ENCODE measurements at places on chromosomes 1 and 21. TPM values are rescaled to one million over a fixed set of nuclear protein-coding genes. Genes with fewer than 3 reads are reported as not detected.

The OR2G3 gene
- total RNA-seq, result not detected

The SPATA45 gene
- not detected for total RNA-seq

DNA sequence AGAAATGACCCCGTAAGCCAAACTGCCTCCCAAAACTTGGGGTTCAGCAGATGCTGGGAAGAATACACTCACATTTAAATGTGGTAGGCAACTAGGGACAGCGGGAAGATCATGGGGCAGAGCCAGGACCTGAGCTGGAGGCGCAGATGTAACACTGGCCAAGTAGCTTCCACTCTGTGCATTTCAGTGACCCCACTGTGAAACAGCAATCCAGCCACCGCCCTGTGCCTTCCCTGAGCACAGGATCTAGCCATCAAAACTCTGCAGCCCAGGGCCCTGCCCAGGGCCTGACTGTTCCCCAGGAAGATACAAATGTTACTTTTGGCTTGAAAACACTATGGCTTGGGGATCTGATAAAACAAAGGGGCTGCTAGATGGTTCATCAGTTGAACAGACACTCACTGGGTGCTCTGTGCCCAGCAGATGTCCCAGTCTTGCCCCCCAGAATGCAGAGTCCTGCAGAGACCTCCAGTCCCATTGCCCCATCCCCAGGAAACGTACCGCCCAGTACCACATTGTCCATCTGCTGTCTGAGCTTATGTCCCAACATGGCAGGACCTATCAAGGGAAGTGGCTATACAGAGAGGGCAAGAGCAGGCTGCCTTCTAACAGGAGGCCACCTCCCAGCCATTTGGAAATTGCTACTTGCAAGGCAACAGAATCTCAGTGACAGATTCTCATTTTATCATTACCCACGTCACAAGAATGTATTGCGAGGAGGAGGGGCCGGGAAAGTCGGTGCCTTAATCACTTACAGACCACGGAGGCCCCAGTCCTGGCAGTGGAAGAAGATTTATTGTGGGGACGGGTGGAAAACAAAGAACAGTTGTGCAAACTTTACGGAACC is 124.0 kb downstream of the DMRTB1 start:
- no peak for DNase-seq

- no peak for DNase-seq
Observed at GRCh38 chr1:85118751-85119150, 70.5 kb upstream of the MCOLN3 start.

Measured in SJSA1 (cell line).